ENCODE measurements at places on chromosomes 5 and 9.
A peak's percentile ranks its signal among the peaks of the same experiment; 100 is the strongest.

DNA sequence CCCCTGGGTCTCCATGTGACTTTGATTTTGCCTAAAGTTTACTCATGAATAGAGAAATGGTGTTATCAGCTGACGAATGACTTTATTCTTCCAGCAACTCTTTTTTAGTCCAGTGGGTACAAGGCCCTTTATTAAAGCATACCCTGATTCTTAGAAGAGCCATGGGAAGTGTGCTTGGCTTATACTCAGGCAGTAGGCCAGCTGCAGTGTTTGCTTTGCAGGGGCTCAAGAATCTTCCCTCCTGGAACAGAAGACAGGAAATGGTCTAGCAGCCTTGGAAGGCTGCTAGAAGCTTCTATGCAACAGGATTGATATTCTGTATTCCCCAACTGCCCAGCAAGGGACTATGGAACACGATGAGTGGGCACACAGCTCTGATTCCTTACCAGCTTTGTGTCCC, 73.4 kb upstream of the PLPP6 start:
- DNase-seq: no peak

GRCh38 chr9:19481971-19482404, 73.2 kb downstream of the ACER2 start:
- DNase-seq: no peak

DNA sequence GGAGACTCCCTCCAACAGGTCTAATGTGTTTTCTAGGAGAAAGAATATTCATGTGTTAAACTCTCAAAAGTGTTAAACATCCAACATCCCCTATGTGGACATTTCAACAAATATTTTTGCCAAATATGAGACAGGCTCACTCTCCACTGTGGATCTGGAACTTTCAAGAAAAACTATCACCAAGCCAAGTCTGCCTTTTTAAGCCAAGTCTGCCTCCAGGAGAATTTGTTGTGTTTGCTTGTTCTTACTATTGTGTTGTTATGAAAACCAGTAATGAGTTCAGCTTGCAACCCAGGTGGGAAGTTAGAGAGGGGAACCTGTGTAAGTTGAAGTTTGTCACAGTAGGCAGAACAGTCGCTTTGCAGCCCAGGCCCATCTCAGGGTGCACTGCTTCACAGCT, 228.1 kb downstream of the NFIB start:
- DNase-seq: no peak

- no peak for DNase-seq
Observed at GRCh38 chr9:125329978-125330377, 68.4 kb downstream of the GAPVD1 start.

- DNase-seq: no peak
Observed at GRCh38 chr9:34034698-34035065, 14.0 kb downstream of the UBAP2 start.

DNA sequence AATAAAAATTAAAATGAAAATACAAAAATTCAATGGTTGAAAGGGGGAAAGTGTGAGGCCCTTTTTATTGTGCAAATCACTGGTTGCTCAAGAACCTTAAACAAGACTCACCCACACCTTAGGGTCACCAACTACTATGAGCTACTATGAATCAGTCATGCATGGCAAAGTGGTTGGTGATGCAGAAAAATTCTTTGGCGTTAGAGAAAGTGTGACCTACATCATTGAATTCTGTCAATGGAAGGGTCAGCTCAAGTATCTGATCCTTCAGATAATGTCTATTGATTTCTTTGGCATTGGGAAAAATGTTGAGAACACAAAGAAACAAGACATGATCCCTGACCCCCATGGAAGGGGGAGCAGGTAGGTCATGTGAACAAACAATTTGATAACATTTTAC, 149.7 kb upstream of the ADCY2 start:
- DNase-seq: no peak

GRCh38 chr5:132470596-132470995, 20.0 kb downstream of the IRF1 start:
- DNase-seq: no peak

GRCh38 chr9:121299467-121300282, 31.7 kb downstream of the GSN start:
- DNase-seq: peak; percentile 52

GRCh38 chr5:24167806-24168205, 477.0 kb downstream of the CDH10 start:
- DNase-seq: no peak

GRCh38 chr5:30099634-30100033, 1093.9 kb upstream of the CDH6 start:
- DNase-seq: no peak

DNA sequence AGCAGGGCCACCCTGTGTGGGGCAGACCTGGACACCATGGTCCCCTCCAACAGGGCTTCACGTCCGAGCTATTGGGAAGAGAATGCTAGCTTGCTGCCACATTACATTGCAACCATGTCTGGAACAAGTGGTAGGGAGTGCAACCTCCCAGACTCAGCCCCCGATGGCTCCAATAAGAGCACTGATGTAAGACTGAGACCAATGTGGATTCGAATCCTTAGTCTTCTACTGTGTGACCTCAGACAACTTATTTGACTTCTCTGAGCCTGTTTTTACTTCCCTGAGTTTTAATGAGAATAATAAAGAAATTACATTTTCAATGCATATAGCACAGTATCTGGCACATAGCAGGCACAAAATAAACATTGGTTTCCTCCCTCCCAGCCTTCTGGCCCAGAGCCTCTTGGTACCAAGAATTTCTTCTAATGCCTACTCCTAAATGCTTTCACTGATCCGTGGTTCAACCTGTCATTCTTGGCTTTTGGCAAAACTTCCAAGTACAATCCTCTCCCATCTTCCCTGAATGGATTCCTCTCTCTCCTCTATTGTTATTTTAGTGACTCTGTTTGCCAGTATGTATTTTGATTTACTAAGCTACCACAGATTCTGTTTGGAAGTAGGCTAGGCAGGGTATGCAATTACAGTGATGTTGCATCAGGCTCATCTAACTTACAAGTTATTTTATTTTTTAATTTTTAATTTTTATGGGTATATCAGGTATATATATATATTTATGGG, 34.6 kb upstream of the COL15A1 start:
- peak; percentile 69 for DNase-seq

DNA sequence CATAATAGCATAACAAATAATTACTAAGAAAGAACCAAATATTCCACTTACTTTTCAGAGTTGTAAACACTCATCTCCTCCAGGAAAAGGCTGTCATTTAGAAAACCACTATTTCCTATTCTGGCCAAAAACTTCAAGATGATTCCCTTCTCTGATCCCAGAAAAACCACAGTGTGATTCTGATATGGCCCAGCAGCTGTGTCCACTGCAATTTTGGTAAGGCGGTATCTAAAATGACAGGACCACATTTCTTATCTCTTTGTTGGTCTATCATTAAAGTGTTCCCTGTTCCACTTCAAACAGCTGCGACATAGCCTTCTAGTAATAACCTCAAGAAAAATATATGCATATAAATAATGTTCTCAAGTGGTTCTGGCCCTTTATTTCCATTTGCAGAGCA, 96.1 kb downstream of the SEMA6A start:
- no peak for DNase-seq

DNA sequence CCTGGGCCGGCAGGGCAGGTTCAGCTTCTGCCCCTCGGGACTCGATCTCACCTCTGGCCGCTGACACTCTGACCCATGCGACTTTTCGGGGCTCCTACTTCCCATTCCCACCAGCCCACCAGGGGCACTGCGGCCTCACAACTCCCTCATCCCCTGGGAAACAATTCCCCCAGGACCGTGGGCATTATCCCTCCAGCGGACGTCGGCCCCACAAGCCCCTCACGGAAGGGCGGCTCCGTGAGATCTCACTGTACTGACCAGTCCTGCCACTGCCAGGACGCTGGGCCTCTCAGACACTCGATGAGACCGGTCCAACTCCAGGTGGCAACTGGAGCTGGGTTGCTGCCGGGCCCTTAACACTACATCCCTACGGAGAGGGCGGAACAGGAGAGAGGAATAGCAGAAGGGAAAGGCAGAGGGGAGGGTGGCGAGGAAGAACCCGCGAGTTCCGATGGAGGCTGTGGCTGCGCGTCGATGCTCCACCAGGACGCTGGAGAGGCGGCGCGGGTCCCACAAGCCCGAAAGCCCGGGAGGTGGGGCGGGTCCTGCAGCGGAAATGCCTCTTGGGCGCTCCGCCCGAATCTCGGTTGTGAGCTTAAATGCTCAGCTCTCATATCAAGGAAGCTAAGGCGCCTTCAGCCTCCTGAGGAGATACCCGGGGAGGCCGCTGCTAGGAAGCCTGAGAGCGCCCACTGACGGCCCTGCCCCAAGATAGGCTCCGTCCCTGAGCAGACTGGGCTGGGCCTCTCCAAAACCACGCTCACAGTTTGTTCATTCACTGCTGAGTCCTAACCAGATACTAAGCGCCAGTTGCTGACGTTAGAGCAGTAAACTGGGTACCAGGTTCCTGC, 36.3 kb downstream of the VCP start:
- peak; percentile 62 for DNase-seq

DNA sequence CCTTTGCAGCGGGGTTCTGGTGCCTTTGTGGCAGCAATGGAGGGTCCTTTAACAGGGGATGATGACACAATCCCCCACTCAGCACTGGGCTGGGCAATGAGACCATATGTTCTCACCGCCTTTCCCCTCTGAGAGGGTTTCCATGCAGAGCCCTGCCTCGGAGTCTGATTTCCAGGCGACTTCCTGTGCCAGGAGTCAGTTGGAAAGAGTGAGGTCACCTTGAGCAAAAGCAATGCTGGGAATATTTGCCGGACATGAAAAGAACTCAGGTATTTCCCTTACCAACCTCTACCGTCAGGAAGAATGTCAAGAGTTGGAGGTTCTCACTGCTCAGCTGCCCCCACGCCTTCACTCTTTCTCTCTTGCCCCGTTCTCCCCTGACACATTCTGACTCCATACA, 284.2 kb upstream of the IRX1 start:
- DNase-seq: no peak

GRCh38 chr5:53480416-53481158, at the start of gene FST:
Gene FST, plus strand, starts transcription at chr5:53480629. Its CDS starts 163 bp downstream, at chr5:53480792.
- peak; percentile 36 for DNase-seq

- DNase-seq: no peak
Observed at GRCh38 chr5:134226441-134227192, 744 bp upstream of the PPP2CA start.

GRCh38 chr5:173547579-173547978, 68.9 kb downstream of the BOD1 start:
- peak; percentile 34 for DNase-seq

GRCh38 chr9:96604004-96604319, 15.7 kb downstream of the CDC14B start:
- peak; percentile 77 for DNase-seq

GRCh38 chr5:155295111-155295510, 281.6 kb downstream of the KIF4B start:
- DNase-seq: no peak

DNA sequence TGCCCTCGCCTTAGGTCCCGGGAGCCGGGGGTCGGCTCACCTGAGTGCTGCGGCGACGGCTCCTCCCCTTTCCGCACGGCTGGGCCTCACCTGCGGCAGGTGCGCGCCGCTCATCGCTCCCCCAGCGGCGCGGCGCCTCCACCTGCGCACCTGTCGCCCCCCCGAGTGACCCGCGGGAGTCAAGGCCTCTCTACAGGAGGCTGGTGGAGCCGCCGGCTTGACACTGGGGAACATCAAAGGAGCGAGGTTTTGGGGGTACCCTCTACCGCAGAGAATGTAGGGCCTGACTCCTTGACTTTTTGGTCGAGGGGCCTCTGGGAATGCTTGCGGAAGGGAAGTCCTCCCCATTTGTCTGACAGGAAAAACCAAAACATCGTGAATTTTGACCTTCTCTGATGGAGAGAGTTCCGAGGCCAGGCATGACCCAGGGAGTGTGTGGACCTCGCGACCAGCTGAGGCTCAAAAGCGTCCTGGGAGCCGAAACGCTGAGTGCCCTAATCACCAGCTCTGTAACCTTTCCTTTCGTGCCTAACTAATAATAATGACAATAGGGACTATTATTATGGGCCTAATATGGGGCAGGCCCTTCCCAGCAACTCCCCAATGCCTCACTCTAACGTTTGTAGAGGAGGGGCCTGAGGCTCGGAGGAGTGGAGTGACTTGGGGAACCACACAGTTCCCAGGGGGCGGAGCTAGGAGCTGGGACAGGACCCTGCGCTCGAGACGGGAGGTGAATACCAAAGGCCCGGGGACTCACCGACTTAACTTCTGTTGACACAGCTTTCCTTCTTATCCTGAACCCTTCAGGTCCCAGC, 714 bp upstream of the IER5L start:
- no peak for DNase-seq

GRCh38 chr5:73822989-73823339, 197.0 kb downstream of the ARHGEF28 start:
- DNase-seq: no peak

GRCh38 chr5:132295505-132296411, 1.6 kb downstream of the SLC22A4 start:
- no peak for DNase-seq

GRCh38 chr5:112930082-112930344, 8.0 kb upstream of the REEP5 start:
- no peak for DNase-seq

- DNase-seq: no peak
Observed at GRCh38 chr5:33324667-33325307, 116.0 kb upstream of the TARS1 start.

DNA sequence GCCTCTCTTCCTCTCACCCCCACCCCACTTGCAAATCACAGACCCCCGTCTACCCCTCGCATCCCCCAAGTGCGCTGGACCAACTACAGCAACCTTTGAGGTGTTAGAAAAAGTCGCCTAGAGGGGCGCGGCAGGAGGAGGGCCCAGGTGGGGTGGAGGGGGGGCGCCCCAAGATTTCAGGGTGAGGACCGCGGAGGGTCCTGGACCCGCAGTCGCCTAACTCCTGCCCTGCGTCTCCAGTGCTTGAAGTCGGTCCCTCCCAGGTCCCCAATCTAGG, 379 bp upstream of the EGFLAM start:
- DNase-seq: no peak

- DNase-seq: peak; percentile 93
Observed at GRCh38 chr9:136109351-136110081, 9.2 kb downstream of the TMEM250 start.

DNA sequence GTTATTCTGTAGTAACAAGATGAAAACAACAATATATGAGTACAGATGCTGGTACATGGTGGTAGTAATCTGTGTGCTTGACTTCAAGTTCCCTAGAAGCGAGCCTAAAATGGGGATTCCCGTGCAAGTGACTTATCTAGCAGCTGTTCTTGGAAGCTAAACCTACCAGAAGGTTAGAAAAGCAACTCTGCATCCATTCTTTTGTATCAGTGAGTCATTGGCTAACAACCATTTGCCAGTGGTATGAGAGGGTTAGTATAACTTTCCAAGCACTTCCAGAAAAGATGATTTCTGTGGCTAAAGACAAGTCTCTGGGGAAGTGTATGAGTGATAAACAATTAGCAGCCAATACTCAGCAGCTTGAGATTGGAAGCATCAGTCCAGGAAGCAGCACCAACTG, 787.7 kb upstream of the CDH6 start:
- no peak for DNase-seq

GRCh38 chr5:107529618-107530017, 141.1 kb downstream of the EFNA5 start:
- DNase-seq: no peak

GRCh38 chr5:82339792-82340191, 61.6 kb upstream of the RPS23 start:
- DNase-seq: no peak

- no peak for DNase-seq
Observed at GRCh38 chr5:91651704-91652103, 268.6 kb upstream of the ARRDC3 start.

- DNase-seq: no peak
Observed at GRCh38 chr5:145553177-145553576, 282.0 kb downstream of the PRELID2 start.
